ENCODE measurements at places on chromosomes 5 and 9.

GRCh38 chr9:73156865-73157187, 5.2 kb downstream of the ANXA1 start:
- no peak for DNase-seq

GRCh38 chr9:104923740-104924139, 4.2 kb downstream of the ABCA1 start:
- no peak for DNase-seq

DNA sequence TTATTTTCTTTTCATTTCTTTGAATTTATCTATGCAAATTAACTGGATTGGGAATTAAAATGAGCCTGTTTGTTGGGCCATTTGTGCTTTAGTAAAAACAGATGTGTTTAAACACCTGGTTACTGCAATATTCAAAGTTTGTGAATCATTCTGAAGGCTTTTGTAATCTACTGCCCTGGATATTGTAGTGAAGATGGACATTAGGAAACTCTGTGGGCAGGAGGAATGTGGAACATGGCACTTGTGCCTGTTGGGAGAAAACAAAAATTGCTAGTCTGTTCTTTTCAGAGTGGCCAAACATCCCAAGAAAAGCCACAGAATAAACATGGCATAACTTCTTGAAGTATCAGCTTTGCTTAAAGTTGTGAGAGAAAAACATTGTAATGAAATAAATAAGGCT, 40.8 kb downstream of the CHSY3 start:
- no peak for DNase-seq

- no peak for DNase-seq
These were observed 40.2 kb downstream of the NSUN2 start for GRCh38 chr5:6592601-6593000.

DNA sequence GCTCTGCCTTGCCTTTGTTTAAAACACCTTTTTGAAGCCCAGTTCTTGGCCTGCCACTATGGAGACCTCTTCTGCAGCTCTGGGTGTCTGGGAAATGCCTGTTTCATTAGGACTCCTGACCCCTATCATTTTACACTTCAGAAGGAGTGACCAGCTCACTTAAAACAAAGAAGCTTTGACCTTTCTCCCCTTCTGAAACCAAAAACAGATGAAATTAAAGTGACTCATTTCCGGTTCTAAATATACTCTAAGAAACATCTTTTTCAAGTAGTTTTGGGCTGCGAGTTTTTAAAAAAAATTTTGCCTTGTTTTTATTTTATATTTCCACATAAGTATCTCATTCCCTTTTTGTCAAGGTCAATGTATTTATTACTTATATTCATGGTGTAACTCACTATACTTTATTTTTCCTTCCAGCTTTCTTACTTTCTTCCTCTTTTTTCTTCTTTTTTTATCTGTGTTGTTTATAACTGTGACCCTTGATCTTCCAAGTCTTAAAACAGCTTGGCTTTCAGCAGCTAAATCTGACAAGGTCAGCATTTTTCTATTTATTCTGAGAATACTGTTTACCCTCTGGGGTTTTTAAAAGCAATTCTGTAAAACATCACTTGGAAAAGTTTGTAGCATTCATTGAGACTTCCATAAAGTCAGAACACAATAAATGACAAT, 672.9 kb downstream of the NR2F1-AS1 start:
- no peak for DNase-seq

DNA sequence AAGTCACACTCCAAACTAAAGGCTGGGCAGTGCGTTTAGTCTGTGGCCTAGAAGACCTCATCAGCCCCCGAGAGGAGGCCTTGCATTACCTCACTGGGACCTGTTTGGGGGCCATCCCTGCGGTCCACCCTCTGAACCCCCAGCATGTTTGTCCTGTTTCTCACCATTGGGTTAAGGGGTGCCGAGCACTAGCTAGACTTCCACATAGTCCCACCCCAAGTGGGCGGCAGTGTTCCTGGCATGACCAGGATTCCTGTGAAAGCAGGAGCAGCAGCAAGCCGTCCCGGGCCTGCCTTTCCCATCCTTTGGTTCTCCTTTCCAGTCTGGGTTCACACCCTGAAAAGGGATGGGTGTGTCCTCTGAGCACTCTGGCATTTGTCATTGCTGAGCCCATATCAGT, 26.6 kb upstream of the SAP30L start:
- DNase-seq, result no peak

DNA sequence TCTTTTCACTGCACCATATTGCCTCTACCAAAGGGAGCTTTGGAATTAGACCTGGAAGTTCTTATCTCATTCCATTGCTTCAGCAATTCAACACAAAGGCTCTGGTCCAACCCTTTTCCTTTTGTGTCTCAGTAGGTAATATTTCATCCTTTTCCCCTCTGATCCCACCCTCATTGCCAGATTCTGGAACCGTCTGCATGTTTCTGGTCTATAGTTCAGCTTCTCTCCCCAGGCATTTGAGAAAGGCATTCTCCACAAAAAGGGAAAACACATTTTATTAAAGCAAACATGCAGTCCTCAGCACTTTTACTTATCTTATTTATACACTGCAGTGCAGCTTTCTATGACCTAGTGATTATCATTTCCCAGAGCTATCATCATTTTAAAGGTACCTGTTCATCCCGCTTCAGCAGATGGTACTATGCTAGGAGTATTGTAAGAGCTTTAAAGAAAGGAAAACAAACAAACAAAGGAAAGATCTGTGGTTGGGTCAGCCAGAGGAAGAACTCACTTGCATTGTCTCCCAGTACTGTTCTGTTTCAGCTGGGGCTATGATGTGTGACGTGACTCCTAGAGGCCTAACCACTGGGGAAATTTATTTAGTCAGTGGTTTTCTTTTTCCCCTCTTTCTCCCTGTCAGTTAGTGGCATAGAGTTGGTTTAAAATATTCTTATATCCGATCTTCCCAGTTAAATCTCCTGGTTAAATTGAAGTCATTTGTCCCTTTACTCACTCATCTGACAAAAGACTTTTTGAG, 269.2 kb downstream of the TMEM38B start:
- no peak for DNase-seq

GRCh38 chr5:92749943-92750342, 831.1 kb downstream of the NR2F1-AS1 start:
- DNase-seq, result no peak

- no peak for DNase-seq
These were observed 360.8 kb upstream of the KCNN2 start for GRCh38 chr5:114001076-114001475.

DNA sequence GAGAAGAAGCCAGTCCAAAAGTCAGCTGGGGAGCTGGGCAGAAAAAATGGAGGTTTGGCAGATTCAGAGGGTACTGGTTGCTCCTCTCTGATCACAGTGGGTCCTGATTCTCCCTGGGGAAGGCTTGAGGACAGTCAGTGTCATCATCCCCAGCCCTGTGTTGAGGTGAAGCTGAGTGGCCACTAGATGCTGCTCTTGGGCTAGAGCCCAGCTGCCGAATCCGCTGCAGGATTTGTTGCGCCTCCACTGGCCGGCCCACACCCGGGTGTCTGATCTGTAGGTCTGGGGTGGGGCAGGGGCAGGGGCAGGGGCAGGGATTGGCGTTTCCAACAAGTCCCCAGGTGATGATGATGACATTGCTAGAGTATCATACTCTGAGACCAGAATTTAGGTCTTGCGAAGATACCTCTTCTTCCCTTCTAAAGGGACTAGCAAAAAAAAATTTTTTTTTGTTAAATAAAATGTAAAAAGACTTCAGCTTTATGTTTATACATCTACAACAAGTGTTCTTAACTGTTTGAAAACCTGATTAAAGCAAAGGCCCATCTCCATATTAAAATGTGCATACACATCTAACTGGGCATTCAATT, 106.8 kb downstream of the PDE6A start:
- DNase-seq, result peak; percentile 72

DNA sequence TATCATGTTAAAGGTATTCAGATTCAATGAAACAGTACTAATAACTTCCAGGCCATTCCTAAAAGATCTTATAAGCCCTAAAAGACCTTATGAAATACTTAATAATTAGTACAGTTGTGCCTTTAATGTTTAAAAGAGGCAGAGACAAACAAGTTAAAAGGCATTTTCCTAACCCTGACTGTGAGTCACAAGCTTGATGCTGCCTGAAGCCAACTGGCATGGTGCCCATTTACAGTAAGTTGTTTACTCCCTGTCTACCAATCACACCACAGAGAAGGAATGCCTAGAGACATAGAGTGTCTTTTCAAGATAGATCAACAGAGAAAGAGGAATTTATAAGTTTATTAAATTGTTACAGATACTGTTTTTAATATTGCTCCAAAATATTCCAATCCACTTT, 47.8 kb downstream of the NR3C1 start:
- DNase-seq, result peak; percentile 84

GRCh38 chr5:159917994-159918393, 1.7 kb downstream of the ADRA1B start:
- peak; percentile 80 for DNase-seq

DNA sequence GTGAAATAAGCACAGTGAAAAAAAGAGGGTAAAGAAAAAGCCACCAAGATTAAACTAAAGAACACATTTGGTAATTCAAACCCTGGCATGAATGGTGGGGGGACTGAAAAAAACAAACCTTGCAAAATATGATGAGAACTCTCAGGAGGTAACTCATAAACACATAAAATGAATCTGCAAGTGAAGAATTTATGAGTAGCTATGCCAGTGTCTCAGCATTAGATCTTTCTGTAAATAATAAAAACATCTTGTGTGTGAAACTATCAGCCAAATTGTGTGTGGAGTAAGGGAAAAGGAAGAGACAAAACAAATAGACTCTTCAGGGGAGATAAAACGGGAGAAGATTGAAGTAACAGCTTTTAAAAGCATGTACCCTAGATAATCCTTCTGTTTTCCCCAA, 129.6 kb upstream of the SPEF2 start:
- DNase-seq, result no peak

DNA sequence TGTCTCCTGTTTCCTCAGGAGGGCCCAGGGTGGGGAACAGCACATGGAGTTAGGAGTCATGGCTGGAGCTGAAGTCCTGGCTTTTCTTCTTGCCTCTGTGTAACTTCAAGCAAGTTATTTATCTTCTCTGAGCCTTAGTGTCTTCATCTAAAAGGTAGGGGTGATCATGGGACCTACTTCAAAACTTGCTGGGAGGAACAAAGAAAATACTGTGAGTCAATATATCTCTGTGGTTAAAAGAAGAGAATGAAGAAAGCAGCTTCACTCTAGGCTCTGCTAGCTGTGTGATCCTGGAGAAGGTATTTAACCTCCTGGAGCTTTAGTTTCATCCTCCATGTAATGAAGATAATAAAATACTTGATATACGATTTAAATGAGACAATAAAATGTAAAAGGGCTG, 26.5 kb downstream of the AFAP1L1 start:
- no peak for DNase-seq

- DNase-seq, result no peak
These were observed 66.5 kb downstream of the CPLANE1 start for GRCh38 chr5:37182667-37183066.

DNA sequence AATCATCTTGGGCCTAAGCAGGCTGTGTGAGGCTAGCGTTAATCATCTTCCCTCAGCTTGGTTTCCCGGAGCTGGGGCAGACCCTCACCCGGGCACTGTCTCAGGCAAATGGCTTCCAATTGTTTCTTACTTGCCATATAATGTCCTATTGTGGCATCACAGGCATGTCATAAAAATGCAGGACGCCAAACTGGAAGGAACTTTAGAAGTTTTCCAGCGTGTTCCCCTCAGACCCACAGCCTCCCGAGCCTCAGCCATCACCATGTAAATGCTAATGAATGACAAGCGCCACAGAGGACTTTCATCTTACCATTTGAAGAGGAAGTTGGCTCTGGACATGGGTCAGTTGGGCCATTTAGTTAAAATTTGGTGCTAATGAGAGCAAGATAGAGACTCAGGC, 143.0 kb upstream of the IRX1 start:
- DNase-seq, result no peak

- DNase-seq, result no peak
These were observed 641.8 kb downstream of the TLE4 start for GRCh38 chr9:80213613-80214012.

DNA sequence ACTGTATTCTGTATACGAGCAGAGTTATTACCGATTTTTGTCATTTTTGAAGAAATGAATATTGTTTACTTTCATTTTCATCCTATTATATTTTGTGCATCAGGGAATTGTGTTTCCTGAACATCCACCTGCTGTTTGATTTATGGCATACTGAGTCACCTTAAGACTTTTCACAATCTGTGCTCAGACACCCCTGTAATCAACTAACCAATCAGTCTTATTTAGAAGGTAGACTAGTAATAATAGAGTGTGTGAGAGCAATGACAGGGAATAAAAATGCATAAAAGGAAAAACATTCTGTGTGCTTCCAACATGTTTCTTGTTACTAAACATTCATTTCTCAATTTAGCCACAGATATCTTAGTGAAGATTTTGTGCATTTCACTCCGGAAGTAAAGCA, 1413.6 kb upstream of the ACO1 start:
- DNase-seq, result no peak

GRCh38 chr9:5524090-5524489, 13.8 kb downstream of the PDCD1LG2 start:
- no peak for DNase-seq

DNA sequence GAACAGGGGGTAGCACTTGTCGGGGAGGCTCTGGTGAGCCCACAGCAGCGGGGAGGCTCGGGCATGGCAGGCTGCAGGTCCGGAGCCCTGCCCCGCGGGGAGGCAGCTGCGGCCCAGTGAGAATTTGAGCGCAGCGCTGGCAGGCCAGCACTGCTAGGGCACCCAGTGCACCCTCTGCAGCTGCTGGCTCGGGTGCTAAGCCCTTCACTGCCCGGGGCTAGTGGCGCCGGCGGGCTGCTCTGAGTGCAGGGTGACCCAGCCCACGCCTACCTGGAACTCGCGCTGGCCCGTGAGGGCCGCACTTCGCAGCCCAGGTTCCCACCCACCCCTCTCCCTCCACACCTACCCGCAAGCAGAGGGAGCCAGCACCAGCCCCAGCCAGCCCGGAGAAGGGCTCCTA, 151.0 kb downstream of the NXNL2 start:
- DNase-seq, result no peak

GRCh38 chr5:171562822-171563221, 143.4 kb downstream of the FGF18 start:
- DNase-seq, result no peak

DNA sequence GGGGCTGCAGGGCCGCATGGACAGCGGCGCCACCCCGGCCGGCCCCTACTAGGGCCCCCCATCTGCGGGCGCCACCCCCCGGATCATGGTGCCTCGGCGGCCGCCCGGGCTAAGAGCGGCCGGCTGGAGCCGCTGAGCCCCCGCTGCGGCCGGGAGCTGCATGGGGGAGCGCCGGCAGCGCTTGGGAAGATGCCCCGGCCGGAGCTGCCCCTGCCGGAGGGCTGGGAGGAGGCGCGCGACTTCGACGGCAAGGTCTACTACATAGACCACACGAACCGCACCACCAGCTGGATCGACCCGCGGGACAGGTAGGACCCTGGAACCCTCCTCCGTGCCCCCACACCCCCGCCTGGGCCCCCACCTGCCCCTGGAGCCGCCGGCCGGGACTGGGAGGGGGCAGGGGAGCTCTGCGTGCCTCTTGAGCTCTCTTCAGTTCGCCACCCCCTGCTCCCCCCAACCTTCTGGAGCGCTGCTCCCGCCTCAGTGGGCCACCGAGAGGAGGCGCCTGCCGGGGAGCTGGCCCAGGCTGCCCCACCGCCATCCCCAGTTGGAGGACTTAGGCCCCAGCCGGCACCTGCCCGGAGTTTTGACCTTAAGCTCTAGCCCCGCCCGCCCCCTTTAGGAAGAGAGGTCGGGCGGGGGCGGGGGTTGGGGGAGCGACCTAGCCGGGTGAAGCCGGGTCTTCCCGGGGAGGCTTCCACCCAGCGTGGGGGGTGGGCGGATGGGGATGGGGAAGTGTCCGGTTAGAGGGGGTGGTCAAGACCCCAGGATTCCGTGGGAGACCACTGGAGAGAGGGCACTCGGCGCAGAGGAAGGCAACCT, 730 bp downstream of the WWC1 start:
- DNase-seq, result no peak

- peak; percentile 8 for DNase-seq
These were observed 9.8 kb upstream of the OLFM1 start for GRCh38 chr9:135077497-135078200.
